ENCODE measurements at places on chromosomes 11 and 22.

- DNase-seq: no peak
Measured at GRCh38 chr11:19680829-19681368, 31.7 kb upstream of the NAV2 start.

DNA sequence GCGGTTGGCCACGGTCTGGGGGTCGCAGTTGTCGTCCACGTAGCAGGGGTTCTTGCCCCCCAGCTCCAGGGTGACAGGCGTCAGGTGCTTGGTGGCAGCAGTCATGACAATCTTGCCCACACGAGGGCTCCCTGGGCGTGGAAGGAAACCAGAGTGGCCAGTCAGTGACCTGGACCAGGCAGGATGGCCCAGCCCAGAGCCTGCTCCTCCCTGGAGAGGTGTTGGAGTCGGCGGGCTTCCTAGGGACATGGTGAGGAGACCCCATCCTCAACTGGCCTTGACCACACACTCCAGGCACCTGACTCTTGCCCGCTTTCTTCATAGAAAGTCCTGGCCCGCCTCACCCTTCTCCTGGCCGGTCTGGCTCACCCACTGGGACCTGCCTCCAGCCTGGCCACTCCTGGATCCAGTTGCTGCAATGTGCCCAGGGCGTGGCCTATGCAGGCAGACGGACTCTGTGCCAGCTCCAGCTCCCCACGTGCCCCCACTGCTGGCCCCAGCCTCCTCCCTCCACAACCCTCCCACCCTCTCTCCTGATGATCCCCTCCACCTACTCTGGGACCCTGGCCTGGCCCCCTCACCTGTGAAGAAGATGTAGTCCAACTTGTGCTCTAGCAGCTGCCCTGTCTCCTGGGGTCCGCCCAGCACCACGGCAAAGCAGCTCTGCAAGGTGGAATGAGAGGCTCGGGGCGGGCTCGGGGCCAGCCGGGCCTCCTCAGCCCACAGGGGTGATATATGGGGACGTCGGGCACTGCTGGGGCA is 8.7 kb downstream of the ALDH3B2 start:
- DNase-seq: no peak

GRCh38 chr11:70365544-70365927 is 32.8 kb upstream of the CTTN start:
- no peak for DNase-seq

- DNase-seq: no peak
Measured at GRCh38 chr11:93652161-93652597, 9.3 kb upstream of the CEP295 start.

DNA sequence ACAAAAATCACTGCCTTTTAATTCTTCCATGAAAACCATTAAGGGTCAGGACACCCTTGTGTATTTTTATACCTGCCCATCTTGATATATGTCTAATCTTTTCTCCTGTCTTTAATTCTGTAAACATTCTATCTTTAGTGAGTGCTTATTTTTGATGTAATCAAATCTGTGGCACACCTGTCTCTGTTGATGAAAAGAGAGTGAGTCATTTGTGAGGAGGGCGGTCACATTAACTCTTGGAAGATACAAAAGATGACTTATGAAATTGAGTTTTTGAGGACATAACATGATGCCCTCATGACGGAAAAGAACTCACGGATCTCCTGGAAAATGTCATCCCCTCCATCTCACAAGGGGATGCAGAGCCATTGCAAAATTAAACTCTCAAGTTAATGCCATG is 206.5 kb upstream of the PGR start:
- peak; percentile 49 for DNase-seq

DNA sequence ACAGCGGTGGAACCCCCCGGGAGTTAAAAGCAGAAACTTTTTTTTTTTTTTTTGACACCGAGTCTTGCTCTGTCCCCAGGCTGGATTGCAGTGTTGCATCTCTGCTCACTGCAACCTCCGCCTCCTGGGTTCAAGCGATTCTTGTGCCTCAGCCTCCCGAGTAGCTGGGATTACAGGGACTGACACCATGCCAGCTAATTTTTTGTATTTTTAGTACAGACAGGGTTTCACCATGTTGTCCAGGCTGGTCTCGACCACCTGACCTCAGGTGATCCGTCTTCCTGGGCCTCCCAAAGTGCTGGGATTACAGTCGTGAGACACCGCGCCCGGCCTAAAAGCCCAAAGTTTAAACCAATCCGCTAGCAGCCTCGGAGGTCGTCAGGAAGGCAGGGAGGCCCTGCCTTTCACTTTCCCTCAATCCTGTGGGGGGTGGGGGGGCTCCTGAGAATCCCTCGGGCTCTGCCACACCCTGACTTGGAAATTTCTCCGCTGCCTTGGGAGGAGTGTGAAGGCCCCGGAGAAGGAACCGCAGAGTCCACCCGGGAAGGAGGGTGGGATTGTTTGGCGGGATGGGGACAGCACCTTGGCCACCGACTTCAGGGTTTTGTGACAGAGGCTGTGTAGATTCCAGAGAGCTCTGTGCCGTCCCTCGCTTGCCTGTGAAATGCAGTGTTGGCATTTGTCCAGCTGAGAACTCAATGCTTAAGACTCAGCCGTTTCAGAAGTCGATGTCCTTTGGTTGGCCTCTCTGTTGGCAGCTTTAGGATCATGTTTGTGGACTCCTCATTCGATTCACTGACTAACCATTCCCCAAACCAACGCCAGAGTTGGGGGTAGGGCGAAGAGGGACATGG is 1.0 kb downstream of the ARHGAP8 start:
- DNase-seq: no peak

DNA sequence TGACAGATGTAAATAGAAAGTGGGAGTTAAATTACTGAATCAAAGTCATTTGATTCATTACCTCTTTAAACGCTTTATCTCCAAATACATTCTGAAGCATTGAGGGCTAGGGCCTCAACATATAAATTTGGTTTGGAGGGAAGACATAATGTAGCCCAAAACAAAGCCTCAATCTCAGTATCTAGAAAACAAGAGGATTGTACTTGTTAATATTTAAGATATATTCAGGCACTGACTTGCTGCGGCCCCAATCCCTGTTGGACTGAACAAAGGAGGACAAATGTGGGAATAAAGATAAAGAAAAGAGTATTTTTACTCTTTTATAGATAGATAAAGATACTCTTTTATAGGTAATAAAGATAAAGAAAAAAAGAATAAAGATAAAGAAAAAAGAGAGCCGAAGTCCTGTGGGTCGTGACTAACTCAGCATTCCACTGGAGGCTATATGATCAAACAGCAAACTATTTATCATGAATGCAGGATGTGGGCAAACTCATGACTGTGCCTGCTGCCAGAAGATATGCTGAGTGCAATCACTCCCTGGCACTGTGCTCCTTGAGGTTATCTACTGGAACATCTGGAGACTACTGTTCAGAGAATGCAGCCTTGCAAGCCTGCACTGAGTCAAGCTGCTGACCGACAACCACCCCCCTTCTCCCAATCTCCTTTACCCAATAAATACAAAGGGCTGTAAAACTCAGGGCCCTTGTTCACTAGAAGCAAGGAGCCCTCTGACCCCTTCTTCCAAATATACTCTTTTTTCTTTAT is 6.9 kb downstream of the OR10V1 start:
- no peak for DNase-seq

- DNase-seq: no peak
Measured at GRCh38 chr11:119589001-119589400, 140.0 kb downstream of the NECTIN1 start.

DNA sequence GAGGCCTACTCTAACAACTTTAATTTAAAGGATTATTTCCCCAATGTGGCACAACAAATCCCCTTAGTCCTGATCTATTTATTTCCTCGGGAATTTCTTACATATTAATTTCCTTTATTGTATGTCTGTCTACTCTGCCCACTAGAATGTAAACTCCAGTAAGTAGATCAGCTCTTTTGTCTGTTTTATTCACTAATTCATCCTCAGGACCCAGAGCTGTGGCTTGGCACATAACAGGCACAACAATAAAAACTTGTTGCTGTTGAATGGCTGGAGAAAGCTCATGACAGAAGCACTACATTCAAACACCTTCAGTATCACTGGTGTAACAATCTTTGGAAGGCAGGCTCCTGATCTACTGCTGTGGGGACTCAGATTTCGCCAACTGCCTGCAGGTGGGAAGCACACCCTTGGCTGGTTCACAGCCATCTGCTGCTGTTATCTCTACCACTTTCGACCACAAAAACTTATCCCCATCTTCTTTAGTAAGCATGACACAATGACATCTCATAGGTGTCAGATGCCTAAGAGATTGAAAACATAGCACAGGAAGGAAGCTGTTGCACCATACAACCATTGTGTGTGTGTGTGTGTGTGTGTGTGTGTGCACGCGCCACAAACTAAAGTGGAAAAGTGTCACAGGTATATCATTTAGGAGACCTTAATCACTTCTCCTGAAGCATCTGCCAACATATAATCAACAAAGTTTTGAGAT is 11.9 kb downstream of the HIRA start:
- no peak for DNase-seq

- DNase-seq: no peak
Measured at GRCh38 chr11:72808331-72808798, 5.8 kb upstream of the ATG16L2 start.

- DNase-seq: no peak
Measured at GRCh38 chr11:64268893-64269539, 15.4 kb downstream of the BAD start.

DNA sequence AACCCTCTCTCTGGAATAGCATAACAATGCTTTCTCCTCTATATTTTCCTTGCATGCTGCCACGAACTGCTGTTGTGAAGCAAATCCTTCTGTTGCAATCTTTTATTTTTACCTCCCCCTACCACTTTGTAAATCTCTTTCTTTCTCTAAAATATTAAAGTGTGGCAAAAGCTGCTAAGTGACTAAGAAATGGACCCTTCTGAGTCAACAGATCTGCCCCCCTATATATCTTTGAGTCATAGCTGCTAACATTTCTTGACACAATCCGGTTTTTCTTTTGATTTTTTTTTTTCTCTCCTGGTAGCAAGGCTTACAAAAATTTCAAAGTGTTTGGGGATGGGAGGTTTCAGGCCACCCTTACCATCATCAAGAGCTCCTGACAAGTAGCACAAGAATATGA is 39.0 kb upstream of the KIRREL3 start:
- no peak for DNase-seq

DNA sequence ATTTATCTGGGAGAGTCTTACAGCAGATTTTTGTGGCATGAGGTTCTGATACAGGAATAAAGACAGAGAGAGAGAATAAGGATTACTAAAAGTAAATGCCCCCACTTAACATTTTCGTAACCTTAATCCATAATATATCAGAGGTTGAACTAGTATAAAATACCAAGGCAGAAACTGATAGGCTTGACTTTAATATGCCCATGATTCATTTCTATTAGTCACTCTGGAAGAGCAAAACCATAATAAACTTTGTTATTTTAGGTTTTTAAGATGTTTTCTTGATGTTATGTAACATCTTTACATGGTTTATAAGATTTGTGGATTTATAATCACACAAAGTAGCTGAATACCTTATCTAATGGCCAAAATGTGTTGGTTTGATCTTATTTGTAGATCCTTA is 19.1 kb downstream of the GUCY1A2 start:
- no peak for DNase-seq

DNA sequence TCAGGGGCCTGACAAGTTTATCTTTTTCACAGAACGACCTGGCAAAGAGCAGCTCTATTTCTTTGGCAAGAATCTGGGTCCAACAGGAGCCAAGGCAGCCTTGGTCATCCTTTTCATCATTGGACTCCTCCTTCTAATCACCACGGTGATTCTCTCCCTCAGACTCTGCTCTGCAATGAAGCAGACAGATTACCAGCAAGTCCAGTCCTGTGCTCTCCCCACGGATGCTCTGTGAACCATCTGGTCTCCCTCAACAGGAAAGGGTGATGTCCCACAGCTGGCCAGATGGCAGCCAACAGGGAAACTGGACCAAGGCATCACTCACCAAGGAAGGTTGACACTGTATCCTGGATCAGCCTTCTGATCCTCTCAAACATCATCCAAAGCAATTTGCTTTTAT is 17.0 kb upstream of the PANX1 start:
- DNase-seq: no peak

GRCh38 chr11:15815246-15816195 is 540.8 kb downstream of the SOX6 start:
- no peak for DNase-seq

- peak; percentile 89 for DNase-seq
Measured at GRCh38 chr11:35943713-35944502, at the start of gene LDLRAD3. Gene LDLRAD3 (plus strand): TSS chr11:35944062. CDS start chr11:35944099, 37 bp downstream.

DNA sequence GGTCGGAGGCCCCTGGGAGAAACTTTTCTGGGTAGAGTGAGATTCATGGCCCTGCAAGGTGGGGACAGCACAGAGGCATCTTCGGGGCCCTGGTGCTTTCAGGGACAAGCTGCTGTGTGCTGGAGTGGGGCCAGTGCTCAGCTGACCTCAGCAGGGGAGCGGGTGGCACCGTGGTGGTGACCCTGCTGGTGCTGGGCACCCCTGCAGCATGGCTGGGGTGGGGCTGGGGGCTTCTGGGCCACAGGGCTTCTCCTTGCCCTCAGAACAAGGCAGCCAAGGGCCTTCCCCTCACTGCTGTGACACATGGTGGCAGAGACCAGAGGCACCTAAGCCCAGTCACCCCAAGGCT is 24.9 kb upstream of the GNB1L start:
- DNase-seq: no peak

DNA sequence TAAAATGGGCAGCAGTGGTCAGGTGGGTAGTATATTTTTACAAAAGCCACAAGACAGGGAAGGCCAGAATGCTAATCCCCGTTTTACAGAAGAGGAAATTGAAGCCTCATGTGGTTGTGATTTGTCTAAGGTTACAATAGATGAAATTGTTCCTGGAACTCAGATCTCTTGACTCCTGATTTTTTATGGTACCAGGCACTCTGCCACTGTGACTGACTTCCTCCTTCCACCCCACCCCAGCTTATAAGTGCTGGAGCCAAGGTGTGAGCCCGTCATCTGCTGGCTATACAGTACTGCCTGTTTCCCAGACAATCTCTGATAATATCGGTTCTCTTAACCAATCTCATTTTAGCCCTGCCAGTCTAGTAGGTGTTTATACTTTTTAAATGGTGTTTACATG is 1.9 kb downstream of the SLC5A1 start:
- peak; percentile 75 for DNase-seq

DNA sequence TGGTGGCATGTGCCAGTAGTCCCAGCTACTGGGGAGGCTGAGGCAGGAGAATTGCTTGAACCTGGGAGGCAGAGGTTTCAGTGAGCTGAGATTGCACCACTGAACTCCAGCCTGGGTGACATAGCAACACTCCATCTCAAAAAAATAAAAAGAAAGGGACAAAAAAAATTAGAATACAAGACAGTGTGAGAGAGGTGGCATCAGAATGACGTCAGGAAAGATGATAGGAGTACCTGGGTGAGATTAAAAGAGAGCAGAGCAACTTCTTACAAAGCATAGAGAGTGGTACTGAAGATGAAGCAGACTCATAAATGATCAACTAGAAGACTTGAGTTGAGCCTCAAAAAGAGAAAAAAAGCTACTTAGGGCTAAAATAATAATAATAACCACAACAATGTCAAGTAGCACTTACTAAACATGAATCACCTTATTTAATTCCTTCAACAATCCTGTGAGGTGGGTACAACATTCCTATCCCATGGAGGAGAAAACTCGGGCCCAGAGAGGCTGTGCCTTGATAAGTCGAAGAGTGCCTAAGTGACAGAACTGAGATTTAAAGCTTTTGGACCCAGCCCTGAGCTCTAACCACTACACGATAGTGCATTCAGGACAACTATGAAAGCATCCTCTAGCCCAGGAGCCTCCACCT is 5.2 kb upstream of the SLN start:
- no peak for DNase-seq
